ENCODE measurements at places on chromosomes 6 and 20.

DNA sequence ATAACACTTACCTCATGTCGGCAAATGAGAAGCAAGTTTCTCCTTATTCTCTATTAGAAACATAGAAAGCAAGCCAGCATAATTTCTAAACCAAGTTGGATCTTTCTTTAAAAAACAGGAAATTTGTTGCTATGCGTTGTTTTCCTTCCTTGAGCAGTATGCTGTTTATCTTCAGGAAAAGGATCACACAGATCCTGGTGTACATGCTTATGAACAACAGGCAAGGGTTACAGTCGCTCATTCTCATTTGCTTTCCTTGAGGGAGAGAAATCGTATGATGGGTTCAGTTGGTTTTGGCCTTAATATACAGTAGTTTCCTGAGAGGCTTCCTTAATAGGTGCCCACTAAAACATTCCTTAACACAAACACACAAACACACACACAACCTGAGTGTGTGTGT lies 118.8 kb downstream of the FYN start:
- DNase-seq: no peak

- DNase-seq: no peak
Measured at GRCh38 chr6:62980093-62980492, 231.2 kb upstream of the FKBP1C start.

GRCh38 chr20:9043364-9043763 lies 25.5 kb upstream of the PLCB4 start:
- DNase-seq: no peak

DNA sequence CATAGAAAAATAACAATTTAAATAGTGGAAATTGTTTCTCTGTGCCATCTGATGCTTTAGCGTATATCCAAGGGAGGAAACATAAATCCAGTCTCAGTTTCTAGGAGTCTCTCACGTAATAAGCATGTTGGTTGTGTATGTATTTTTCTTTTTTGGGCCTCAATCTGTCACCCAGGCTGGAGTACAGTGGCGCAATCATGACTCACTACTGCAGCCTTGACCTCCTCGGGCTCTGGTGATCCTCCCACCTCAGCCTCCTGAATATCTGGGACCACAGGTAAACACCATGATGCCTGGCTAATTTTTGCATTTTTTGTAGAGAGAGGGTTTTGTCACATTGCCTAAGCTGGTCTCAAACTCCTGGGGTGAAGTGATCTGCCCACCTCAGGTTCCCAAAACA lies 78.6 kb upstream of the PLN start:
- no peak for DNase-seq

GRCh38 chr6:43736844-43737243 lies 33.2 kb upstream of the VEGFA start:
- no peak for DNase-seq

DNA sequence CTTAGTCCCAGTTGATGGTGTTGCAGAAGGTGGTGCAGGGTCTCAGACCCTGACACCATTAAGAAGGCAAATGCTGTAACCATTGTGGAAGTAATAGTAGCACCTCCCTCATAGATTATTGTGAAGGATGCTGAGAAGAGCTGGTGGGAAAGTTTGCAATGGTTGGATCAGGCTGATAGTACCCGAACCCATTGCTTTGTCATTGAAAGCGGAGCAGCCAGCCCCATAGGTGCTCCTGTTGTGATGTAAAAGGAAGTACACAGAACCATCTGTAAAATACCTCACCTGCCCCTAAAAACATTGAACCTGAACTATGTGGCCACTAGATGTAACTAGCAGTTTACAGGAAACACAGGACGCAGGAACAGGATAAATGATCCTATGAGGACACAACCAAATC lies 31.5 kb downstream of the RIOK1 start:
- no peak for DNase-seq

- DNase-seq: no peak
Measured at GRCh38 chr20:57664476-57664875, 44.2 kb upstream of the ZBP1 start.

DNA sequence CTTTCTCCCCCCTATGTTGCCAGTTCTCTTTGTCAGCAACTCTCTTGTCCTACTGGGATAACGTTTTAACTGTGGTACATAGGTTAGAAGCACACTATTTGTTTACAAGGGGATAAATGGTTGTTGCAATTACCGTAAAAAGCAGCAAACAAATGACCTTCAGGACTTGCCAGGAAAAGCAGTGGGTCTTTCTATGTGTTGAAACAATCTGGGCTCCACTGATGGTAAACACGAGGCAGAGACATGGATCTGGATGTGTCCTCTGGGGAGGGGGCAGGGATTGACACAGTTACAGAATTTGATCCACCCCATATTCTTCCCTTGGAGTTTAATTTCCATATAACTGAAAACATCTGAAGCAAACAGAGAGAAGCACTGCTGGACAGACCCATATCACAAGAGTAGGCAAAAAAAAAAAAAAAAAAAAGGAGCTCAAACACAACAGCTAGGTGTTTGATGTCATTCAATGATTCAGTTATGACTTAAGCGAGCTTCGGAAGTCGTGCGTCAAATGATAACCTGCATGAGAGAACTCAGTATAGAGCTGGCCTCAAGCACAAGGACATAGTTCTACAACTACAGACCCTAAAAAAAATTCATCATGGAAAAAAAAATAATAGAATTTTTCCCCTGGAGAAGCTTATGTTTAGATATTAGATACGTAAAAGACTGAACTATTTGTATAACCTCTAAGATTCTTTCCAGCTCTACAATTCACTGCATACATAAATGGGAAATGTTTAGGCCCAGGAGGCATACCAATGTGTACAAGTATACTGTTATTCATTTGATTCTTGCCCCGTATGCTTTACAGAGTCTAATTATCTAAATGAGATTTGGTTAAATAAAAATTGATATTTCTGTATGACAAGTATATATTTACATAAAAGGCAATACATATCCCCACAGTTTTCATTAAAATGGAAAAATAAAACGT lies 127.7 kb downstream of the ALDH8A1 start:
- no peak for DNase-seq

GRCh38 chr20:38267901-38268514 lies 7.5 kb upstream of the KIAA1755 start:
- no peak for DNase-seq

DNA sequence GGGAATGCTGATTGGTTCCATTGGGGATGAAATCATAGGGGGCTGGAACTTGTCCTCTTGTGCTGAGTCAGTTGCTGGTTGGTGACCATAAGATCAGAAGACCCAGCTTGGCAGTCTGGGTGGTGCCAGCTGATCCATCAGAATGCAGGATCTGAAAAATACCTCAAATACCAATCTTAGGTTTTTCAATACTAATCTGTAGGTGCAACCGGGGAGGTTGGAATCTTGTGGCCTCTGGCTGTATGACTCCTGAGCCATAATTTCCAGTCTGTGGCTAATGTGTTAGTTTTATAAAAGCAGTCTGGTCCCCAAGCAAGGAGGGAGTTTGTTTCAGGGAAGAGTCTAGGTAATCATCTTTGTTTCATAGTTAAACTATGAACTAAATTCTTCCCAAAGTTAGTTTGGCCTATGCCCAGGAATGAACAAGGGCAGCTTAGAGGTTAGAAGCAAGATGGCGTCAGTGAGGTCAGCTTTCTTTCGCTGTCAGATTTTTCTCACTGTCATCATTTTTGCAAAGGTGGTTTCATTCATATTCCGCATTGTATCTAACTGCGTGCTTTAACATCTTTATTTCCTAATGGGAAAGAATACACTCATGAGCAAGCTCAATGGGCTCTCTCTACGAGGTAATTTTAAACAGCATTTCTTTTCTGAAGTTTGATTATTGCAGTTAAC lies 2.0 kb downstream of the ARMH2 start:
- no peak for DNase-seq
